ENCODE measurements at places on chromosomes 13 and 19.
A peak's percentile ranks its signal among the peaks of the same experiment; 100 is the strongest.

GRCh38 chr13:28718196-28718542, 601 bp downstream of the SLC46A3 start:
- no peak for DNase-seq

DNA sequence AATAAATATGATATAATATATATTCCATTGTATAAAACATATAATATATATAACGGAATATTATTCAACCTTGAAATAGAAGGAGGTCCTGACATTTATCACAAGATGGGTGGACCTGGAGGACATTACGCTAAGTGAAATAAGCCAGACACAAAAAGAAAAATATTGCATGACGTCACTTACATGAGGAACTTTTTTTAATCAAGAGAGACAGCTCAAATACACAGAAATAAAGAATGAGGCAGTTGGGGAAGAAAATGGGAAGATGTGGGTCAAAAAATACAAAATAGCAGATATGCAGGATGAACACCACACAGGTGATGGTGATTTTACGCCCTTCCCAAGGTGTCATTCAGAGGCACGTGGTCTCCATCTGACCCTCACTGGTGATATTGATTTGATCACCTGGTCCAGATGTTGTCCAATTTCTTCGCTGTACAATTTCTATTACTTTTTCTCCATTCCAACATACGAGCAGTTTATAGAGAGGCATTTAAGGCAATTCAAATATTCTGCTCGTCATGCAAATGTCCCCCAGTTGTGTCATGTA, 513 bp upstream of the ZNF317 start:
- no peak for DNase-seq

- DNase-seq = no peak
These were observed 62.0 kb upstream of the PDCD5 start for GRCh38 chr19:32519023-32519422.

GRCh38 chr13:75325711-75326110, 156.3 kb downstream of the TBC1D4 start:
- DNase-seq = no peak

DNA sequence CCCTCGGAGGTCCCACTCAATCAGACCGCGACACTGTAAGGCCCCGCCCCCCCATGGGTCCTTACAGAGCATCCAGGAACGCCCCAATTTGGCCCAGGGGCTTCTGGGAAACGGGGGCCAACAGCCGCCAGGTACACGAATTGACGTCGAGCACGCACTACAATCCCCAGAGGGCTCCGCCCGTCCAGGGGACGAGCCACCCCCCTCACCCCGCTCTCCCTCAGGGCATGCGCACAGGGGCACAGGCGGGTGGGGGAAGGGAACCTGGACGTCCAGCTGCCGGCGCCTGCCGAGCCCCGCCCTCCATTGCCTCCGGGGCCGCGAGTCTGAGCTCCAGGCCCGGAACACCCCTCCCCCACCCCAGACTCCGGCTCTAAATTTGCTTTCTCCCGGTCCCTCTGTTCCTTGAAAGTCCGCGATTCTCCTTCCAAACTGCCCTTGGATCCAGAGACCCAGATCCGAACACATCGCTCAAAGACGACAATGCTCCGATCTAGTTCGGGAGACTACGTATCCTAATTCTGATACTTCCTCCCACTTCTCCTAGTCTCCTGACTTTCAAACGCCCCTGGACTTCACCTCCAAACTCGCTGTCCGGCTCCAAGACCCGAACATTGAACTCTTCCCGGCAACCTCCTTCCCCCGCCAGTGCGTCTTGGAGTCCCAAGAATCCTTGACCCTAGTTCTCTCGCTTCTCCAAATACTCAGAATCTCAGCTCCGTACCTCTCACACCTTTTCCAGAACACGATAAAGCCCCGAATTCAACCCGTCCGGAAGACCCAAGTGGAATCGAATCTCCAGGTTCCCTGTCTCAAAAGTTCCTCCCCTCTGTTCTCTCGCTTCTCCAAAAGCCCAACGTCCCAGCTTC, 770 bp downstream of the SERTAD3 start:
- peak; percentile 96 for DNase-seq

DNA sequence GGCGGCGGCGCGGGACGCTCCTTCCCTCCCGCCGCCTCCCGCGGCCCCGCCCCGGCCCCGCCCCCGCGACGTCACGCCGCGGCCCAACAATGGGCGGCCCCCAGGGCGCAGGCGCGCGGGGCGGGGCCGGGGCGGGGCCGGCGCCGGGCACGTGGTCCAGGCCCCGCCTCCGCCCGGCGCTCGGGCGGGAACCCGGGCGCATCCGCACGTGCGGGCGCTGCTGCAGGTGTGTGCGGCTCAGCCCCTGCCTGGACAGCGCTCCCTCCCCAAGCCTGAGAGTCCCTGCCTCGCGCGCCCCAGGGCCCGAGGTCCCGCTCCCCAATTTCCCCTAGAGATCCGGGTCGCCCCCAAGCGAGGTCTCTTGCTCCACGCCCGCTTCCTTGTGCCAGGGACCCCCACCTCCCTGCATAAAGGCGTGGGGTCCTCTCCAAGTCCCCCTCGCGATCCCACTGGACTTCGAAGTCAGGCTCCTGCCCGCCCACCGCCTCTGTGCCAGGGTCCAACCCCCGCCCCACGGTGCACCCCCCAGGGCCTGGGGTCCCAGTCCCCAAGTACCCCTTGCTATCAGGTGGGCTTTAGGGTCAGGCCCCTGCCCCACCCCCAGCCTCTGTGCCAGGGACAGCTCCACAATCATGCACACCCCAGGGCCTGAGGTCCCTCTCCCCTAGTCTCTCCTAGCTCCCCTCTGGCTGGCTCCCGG, at the start of gene MEX3D:
MEX3D (minus strand) TSS at position 6 of the 700 bp plus-strand sequence. CDS start 267 bp downstream, outside the sequence.
- DNase-seq = no peak

GRCh38 chr13:35475212-35475959, 1.1 kb downstream of the MAB21L1 start:
- DNase-seq = no peak

DNA sequence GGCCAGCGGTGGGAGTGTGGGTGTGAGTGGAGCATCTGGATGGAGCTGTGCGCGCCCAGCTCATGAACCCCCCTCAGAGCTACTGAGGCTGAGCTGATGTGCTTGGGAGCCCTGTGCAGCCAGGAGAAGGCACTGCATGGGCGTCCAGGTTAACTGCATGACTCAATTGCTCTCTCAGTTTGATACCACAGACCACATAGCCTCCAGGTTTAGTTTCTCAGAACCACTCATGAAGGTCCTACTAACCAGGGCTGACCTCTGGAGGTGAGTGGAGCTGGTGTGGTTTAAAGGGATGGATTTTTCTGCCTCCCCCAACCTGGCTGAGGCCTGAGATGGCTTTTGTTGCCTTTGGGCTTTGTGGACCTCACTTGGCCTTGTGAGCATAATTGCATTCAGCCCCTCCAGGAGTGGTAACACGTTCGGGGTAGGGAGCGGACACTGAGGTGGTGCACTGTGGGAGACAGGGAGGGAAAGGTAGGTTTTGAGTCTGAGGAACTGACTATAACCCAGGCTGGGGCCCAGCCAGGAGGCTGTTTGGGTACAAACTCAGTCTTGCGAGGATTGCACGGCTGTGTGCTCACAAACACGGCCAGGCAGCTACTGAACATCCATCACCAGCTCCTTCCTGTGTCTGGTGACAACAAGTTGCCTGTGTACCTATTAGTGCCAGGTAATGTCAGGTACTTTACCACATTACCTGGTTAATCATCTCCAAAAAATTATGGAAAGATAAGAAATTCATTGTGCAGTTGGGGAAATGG, 97.5 kb downstream of the RGCC start:
- no peak for DNase-seq

DNA sequence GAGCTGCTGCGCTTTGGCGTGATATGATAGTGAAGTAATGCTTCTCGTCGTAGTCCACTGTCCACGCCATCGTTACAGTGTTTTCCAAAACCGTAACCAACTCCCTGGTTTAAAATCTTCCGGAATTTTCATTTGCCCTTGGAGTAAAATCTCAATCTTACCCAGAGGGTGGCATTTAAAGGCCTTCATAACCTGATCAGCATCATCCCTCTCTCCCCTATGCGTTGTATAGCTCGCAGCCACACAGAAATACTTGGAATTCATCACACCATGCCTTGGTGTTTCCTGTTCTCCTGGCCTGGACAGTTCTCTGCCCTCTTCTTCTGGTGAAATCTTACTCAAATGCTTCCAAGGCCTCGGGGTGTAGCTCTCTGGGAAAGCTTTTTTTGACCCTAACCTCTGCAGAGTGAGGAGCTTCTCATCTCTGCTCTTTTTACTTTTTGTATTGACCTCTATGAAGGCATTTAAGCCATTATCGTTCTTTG, 839 bp downstream of the MPHOSPH8 start:
- DNase-seq = peak; percentile 65

DNA sequence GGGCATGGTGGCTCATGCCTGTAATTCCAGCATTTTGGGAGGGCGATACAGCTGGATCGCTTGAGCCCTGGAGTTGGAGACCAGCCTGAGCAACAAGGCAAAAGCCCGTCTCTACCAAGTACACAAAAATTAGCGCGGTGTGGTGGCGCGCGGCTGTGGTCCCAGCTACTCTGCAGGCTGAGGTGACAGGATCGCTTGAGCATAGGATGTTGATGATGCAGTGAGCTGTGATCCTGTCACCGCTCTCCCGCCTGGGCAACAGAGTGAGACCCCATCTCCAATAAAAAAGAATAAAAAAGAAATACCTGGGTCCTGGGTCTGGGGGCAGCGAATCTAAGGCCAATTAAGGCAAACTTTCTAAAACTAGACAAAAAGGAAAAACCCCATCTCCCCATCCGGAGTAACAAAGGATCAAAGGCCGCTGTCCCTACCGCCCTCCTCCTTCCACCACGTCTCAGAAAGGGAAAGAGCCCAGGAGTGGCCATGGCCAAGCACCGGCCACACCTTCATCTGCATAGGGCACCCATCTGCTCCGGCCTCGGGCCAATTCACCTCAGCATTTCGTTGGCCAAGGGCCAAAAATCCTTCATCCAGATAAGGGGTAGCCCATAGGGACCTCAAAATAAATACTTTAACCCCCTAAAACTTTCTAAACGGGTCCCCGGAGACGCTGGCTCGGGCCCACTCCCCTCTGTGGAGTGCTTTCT, 851 bp downstream of the ZNF320 start:
- DNase-seq = no peak

GRCh38 chr13:79522583-79522982, 41.6 kb downstream of the NDFIP2 start:
- DNase-seq = no peak

DNA sequence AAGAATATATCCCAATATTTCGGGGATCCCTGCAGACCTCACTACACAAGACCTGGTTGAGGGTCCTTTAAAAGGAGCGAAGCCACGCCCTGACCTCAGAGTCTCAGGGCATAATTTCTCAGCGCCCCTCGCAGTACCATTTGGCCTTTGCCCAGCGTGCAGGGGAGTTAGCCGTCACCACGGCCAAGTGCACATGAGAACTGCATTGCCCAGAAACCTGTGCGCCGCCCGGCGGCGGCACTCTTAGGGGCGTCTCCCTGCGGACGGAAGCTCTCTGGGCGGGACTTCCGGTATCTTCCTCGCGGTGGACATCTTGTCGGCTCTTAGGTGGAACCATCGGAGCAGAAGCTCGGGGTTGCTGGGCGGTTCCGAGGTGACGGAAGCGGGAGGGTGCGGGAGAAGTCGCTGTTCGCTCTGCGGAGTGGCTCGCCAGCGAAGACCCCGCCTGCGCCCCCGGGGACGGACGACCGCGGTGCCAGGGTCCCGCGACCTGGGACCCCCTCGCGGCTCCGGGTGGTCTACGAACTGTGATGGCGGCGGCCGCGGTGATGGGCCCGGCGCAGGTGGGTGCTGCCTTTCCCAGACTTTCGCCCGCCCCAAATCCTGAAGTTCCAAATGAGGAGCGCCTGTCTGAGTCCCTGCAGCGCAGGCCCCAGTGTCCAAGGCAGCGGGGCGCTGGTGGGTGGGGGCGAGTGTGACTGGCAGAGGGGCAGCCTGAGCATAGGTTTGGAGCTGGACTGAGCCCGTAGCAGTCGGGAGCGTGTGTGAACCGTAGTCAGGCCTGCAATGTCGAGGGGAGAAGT, at the start of gene ZNF134:
ZNF134 (plus strand) TSS at position 302 of the 803 bp plus-strand sequence. CDS start 5,227 bp downstream, outside the sequence.
- peak; percentile 77 for DNase-seq

DNA sequence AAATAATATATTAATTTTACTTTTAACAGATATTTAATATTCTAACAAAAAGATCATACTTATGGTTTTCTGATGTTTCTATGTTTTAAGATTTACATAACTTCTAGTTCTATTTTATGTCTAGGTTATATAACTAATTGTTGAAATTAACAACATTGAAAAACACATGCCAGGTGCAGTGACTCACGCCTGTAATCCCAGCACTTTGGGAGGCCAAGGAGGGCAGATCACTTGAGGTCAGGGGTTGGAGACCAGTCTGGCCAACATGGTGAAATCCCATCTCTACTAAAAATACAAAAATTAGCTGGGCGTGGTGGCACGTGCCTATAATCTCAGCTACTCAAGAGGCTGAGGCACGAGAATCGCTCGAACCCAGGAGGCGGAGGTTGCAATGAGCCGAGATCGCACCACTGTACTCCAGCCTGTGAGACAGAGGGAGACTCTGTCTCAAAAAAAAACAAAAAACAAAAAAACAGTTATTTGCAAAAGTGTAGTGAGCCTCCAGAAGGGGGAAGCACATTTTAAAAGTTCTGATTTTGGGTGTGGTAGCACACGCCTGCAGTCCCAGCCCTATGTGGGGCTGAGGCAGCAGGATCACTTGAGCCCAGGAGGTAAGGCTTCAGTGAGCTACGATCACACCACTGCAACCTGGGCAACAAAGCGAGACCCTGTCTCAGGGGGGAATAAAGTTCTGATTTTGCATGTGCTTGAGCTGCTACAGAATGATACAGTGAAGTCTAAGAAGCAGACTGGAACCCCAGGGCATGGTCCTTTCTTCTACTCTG, 18.7 kb downstream of the MIPEP start:
- no peak for DNase-seq

DNA sequence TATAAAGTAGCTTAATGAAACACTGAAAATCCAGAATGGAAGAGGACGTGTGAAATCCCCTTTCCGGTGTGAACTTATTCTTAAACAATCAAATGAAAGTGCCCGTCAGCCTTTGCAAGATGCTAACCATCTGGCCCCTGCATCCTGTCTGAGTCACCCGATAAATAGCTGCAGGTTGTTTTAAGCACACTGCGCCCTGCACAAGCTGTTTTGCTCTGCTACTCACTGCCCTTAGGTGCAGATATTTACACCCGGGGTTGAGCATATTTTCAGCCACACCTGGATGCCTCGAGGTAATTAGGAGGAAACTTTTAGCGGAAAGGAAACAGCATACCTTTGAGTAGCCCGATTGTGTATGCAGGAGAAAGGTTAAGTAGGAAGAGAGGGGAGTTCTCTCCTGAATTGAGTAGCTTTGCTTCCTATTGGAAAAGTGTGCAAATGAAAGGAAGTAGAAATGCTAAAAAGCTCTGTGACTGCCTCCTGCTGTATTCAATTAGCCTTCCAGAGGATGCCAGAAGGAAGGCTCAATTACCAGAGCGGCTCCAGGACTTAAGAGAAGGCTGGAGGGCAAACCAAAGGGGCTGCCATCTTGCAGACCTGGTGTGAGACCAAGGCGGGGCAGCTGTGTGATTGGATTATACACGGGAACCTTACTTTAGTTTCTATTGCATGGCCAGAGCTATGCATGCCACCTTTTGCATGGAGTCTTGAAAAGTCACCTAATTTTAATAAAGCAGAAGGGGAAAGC, 42.5 kb downstream of the IRS2 start:
- no peak for DNase-seq

GRCh38 chr19:611481-611868, 21.8 kb downstream of the HCN2 start:
- DNase-seq = no peak
